Natural killer cell treated with Interleukin-12 subunit alpha and Interleukin-12 subunit beta and Interleukin-15 and Interleukin-18, amount 100 ng/mL, for 72 hours (primary cell): ENCODE measurements at places on chromosomes 3 and 15. TPM values are rescaled to one million over a fixed set of nuclear protein-coding genes. Genes with fewer than 3 reads are reported as not detected.

Gene ZNF280D
- 25.0 TPM for total RNA-seq

Gene TBC1D23
- 21.5 TPM for total RNA-seq

DNA sequence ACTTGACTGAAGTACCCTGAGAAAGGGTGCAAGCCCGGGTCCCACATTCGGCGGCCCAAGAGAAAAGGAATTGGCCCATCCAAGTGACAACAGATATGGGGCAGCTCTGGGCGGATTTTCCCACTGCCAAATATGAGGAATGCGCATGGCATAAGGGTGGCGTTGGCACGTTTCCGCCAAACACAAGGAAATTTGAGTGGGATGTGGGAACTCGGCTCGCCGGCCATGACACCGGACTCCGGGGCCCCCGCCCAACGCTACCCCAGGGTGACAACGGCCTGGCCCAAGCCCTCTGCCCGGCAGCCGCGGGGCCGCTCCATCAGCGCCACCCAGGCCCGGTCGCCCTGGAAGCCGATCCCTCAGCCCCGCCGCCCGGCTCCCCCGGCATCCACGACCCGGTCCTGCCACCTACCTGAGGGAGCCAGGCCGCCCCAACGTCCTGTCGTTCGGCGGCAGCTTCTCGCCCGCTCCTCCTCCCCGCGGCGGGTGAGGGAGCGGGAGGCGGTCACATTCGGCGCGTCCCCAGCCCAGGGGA is 449 bp downstream of the RAF1 start:
- no peaks in the 10 kb centered on the region for H3K36me3 ChIP-seq
- no peak for DNase-seq
- H3K27me3 ChIP-seq, result no peaks in the 10 kb centered on the region
- peak overlapping the region; percentile 94 for H3K4me3 ChIP-seq
- peaks cover 28% of the 10 kb centered on the region for H3K4me1 ChIP-seq
- H3K27ac ChIP-seq, result peak overlapping the region; percentile 79

DNA sequence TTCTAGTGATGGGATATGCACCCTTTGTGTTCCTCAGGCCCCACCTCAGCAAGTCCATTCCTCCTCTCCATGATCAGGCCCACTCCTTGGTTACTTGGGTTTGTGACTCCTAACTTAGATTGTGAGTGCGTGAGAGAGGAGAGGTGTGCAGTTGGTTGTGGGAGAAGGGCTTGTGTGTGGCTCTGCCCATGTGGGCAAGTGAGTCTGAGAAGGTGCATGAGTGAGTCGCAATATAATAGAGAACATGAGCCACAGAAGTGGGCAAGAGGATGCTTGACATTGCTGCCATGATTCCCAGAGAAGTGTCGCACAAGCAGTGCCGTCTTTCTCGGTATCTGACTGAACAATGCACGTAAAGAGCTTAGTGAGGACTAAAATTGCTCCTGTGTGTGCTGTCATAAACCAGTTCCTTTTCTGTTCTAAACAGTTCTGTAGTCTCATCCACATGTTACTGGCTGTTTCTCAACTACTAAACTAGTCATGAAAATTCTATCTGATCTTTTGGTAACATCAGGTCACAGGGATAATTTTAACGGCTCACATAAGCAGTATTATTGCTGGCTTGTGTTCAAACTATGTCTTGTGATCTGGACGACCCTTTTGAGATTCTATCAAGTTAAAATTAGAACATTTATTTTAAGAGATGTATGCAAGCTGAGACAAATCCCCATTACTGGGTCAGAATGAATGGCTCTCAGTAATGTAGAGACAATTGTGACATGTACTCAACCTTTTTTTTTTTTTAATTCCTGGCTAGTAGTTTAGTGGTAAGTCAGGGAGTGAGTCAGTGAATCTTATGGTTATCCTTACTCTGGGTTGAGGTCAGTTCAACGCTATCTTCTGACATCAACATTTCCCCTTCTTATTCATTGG is 25.6 kb downstream of the GYG1 start:
- H3K4me1 ChIP-seq, result peaks cover 69% of the 10 kb centered on the region
- H3K27me3 ChIP-seq, result no peaks in the 10 kb centered on the region
- peaks cover 44% of the 10 kb centered on the region for H3K36me3 ChIP-seq
- peak overlapping the region; percentile 34 for H3K4me3 ChIP-seq
- no peak for DNase-seq

DNA sequence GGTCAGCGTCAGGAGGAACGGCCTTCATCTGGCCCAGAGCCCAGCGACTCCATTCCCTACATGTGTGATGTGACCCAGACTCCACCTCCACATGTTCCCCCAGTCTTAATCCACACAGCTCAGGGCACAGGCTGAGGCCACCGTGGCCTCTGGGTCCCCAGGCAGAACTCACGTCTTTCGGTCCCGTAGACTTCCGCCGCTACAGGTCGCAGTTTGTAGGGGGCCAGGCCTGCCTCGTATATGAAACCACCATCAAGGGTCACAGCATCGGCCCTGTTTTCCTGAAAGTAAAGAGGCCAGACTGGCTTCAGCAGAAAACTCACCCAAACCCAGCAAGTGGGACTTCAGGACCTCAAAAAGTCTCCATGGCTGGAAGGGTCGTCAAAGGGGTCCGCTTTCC is 8.6 kb downstream of the LTF start:
- H3K36me3 ChIP-seq, result no peaks in the 10 kb centered on the region
- no peaks in the 10 kb centered on the region for H3K4me1 ChIP-seq
- no peak for DNase-seq
- H3K27ac ChIP-seq, result no peak overlapping the region
- H3K27me3 ChIP-seq, result peaks cover 14% of the 10 kb centered on the region

DNA sequence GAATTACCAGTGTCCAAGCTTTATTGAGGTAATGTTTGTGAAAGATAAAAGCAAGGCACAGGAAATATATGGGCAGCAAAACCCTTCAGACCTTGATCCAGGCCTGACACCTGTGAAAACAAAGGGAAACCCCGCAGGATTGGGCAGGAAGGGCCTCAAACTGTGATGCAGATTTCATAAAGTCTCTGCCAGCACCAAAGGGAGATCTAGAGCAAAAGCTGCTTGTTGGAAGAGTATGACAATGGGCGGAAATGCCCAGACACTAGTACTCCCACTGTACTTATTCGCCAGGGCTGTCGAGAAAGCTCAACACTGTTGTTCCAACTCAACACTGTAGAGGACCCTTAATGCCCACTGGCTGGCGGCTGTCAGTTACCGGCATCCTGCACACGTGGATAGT is 207.9 kb downstream of the CD47 start:
- peaks cover 10% of the 10 kb centered on the region for H3K27me3 ChIP-seq
- no peak overlapping the region for H3K4me3 ChIP-seq
- H3K36me3 ChIP-seq, result peaks cover 1% of the 10 kb centered on the region
- no peak overlapping the region for H3K27ac ChIP-seq
- no peaks in the 10 kb centered on the region for H3K4me1 ChIP-seq

DNA sequence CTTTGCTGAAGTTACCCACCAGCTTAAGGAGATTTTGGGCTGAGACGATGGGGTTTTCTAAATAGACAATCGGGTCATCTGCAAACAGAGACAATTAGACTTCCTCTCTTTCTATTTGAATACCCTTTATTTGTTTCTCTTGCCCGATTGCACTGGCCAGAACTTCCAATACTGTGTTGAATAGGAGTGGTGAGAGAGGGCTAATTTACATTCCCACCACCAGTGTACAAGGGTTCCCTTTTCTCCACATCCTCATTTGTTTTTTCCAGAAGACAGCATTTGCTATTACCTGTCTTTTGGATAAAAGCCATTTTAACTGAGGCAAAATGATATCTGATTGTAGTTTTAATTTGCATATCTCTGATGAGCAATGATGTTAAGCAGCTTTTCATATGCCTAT is 329.9 kb upstream of the TPRG1 start:
- no peak overlapping the region for H3K4me3 ChIP-seq
- no peak for DNase-seq

DNA sequence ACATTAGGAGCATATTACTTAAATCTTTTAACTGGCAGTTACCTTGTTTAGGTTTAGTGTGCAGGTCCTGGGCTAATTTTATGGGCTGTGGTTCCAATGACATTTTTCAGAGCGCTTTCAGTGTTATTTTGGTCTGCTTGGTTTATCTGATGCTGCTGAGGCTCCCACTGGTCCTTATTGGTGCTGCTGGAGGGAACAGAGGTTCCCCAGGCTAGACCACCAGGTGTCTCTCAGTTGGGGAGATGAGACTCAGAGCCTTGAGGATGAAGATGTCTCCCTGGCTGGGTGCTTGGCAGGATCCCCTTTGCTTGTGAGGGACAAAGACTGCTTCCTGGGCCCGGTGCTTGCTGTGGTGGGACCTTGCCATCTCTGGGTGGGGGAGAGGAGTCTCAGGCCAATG is 28.3 kb upstream of the TASOR start:
- H3K36me3 ChIP-seq, result no peaks in the 10 kb centered on the region
- peak overlapping the region; percentile 19 for H3K27ac ChIP-seq
- H3K4me1 ChIP-seq, result peaks cover 18% of the 10 kb centered on the region
- H3K4me3 ChIP-seq, result no peak overlapping the region
- no peak for DNase-seq

DNA sequence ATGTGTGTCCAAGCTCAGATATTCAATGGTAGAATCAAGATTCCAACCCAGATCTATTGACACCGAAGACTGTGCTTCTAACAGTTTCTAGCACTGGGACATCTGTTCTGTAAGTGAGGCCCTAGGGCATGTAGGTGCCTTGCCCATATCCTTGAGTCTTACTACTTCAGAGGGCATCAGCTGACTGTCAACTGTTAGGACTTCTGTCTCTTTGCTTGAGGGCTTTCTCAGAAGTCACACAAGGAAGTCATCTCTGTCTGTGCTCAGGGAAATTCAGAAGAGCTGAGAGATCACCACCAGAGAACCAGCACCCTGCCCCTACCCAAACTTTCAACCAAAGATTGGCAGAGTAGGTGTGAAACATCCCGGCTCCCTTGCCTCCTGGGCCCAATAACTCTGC is 403.6 kb upstream of the PROK2 start:
- H3K4me1 ChIP-seq, result no peaks in the 10 kb centered on the region
- DNase-seq, result no peak
- no peaks in the 10 kb centered on the region for H3K36me3 ChIP-seq
- H3K4me3 ChIP-seq, result no peak overlapping the region
- H3K27ac ChIP-seq, result no peak overlapping the region

GRCh38 chr3:64266983-64267382 is 41.7 kb upstream of the PRICKLE2 start:
- no peak overlapping the region for H3K4me3 ChIP-seq
- H3K27ac ChIP-seq, result no peak overlapping the region
- DNase-seq, result no peak
- H3K36me3 ChIP-seq, result no peaks in the 10 kb centered on the region
- H3K27me3 ChIP-seq, result peaks cover 6% of the 10 kb centered on the region

GRCh38 chr3:51999846-52000245 is 4.2 kb upstream of the RPL29 start:
- no peak for DNase-seq
- peaks cover 8% of the 10 kb centered on the region for H3K36me3 ChIP-seq
- no peak overlapping the region for H3K27ac ChIP-seq
- H3K4me3 ChIP-seq, result no peak overlapping the region

DNA sequence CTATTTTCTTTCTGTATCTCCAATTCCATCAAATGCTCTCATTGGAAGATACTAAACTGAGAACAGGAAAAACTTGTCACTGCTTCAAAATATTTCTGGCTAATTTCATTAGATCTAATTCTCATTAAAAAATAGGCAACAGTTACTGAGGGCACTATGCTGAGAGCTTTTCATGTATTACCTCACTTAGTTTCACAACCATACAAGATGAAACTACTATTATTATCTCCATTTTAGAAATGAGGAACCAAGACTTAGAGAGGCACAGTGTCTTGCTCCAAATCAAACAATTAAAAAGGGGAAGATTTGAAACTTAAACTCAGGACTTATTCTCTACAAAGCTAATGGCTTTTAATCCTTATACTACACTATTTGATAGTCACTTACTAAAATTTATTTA is 7.2 kb upstream of the OTOL1 start:
- H3K36me3 ChIP-seq, result no peaks in the 10 kb centered on the region
- no peak overlapping the region for H3K4me3 ChIP-seq
- peaks cover 10% of the 10 kb centered on the region for H3K27me3 ChIP-seq

DNA sequence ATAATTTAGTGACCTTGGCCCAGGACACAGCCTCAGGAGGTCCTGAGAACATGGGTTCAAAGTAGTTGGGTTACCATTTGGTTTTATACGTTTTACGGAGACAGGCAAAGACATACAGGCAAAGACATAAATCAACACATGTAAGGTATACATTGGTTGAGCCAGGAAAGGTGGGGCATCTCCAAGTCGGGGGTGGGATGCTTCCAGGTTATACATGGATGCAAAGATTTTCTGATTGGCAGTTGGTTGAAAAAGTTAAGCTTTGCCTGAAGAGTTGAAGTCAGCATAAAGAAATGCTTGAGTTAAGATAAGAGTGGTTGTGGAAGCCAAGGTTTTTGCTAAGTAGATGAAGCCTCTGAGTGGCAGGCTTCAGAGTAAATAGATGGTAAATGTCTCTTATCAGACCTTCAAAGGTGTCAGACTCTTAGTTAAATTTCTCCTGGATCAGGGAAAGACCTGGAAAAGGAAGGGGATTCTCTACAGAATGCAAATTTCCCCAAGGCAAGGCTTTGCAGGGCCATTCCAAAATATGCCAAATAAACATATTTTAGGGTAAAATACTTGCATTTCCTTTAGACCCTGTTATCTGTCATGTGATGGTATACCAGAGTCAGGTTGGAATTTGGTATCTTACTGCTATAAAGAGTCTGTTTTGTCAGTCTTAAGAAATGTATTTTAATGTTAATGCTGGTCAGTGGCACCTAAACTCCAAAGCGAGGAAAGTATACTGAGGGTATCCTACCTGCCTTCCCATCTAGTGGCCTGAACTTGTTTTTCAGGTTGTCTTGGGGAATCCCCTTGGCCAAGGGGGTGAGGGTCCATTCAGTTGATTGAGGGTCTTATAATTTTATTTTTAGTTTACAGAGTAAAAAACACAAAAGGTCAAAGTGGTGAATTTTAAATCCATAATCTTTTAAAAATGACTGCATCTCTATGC is 8.2 kb upstream of the PDHB start:
- H3K4me1 ChIP-seq, result no peaks in the 10 kb centered on the region
- DNase-seq, result no peak
- no peaks in the 10 kb centered on the region for H3K27me3 ChIP-seq
- no peak overlapping the region for H3K27ac ChIP-seq
- H3K36me3 ChIP-seq, result no peaks in the 10 kb centered on the region
- H3K4me3 ChIP-seq, result no peak overlapping the region
